Bronchial smooth muscle cell (primary cell): ENCODE measurements at places on chromosomes 13 and 19. TPM values are rescaled to one million over a fixed set of nuclear protein-coding genes. Genes with fewer than 3 reads are reported as not detected.

Gene ZIK1
- 5.2 and 7.7 TPM in 2 replicates for total RNA-seq

Gene KRTDAP
- not detected in 2 replicates for total RNA-seq

Gene NOVA2
- total RNA-seq: under 0.01 TPM in 2 replicates

Gene MIR17HG
- 2.0 and 3.3 TPM in 2 replicates for total RNA-seq

Gene SPRYD7
- 2.4 and 2.7 TPM in 2 replicates for total RNA-seq

Gene DACH1
- under 0.01 TPM in 2 replicates for total RNA-seq

Gene POP4
- total RNA-seq: 94.6 and 102 TPM in 2 replicates

Gene ZNF699
- 5.7 and 6.9 TPM in 2 replicates for total RNA-seq

Gene PGLYRP1
- total RNA-seq: not detected in 2 replicates

Gene SLITRK1
- not detected in 2 replicates for total RNA-seq

Gene JSRP1
- not detected in 2 replicates for total RNA-seq

Gene ACP4
- not detected in 2 replicates for total RNA-seq

Gene HCST
- 2.5 and 3.2 TPM in 2 replicates for total RNA-seq

Gene ZNF836
- total RNA-seq: 8.2 and 11.5 TPM in 2 replicates

Gene TNFSF13B
- total RNA-seq: 4.9 and 5.5 TPM in 2 replicates

Gene ANKRD24
- total RNA-seq: 2.4 and 4.4 TPM in 2 replicates

Gene ZNF324
- 9.9 and 15.6 TPM in 2 replicates for total RNA-seq

Gene MAMSTR
- 0.60 and 0.79 TPM in 2 replicates for total RNA-seq

Gene ZNF253
- 2.1 and 2.5 TPM in 2 replicates for total RNA-seq

Gene SIGLEC8
- total RNA-seq: not detected in 2 replicates

Gene ATP1A3
- under 0.01 TPM in 1 of 2 replicates, not detected in the other for total RNA-seq

Gene GPR4
- total RNA-seq: under 0.01 TPM in 1 of 2 replicates, not detected in the other

Gene TSSK6
- total RNA-seq: 1.9 and 2.2 TPM in 2 replicates

Gene SPTBN4
- 11.4 and 11.7 TPM in 2 replicates for total RNA-seq
